ENCODE measurements at places on chromosomes 6 and 20.

DNA sequence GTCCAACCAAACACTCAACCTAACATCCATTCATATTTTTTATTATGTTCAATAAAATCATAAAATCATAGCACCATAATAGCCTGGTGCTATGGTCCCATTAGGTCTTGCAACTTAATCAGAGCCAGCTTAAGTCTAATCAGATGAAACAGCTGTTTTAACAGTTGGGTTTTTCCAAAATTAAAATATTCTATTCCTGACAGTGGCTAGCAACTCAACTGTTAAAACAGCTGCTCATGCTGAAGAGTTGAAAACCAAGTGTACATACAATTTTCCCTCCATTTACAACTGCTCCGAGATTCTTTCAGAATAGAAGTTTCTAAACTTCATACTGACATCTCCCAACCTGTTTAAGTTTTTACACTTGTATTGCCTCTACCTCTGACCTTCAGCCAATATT, 89.5 kb downstream of the UBE3D start:
- DNase-seq, result no peak

- no peak for DNase-seq
Observed at GRCh38 chr20:50136822-50137599, 16.5 kb downstream of the PEDS1 start.

DNA sequence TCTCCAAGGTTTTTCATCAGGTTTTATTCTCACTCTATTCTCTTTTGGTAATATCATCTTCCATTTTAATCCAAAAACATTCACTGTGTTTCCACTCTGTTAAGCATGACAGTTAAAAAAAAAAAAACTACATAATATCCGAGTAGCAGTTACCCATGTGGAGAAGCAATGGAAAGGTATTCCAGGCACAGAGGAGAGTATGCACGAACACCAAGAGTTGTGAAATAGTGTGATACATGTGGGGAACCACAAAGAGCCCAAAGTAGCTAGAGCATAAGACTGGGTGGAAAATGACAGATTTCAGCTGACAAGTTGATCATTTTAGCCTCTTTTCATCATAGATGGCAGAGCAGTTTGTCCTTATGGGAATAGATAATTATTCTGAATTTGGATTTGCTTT, 19.9 kb upstream of the FBXL4 start:
- no peak for DNase-seq

GRCh38 chr6:110355727-110356126, 2.4 kb downstream of the METTL24 start:
- DNase-seq, result no peak

DNA sequence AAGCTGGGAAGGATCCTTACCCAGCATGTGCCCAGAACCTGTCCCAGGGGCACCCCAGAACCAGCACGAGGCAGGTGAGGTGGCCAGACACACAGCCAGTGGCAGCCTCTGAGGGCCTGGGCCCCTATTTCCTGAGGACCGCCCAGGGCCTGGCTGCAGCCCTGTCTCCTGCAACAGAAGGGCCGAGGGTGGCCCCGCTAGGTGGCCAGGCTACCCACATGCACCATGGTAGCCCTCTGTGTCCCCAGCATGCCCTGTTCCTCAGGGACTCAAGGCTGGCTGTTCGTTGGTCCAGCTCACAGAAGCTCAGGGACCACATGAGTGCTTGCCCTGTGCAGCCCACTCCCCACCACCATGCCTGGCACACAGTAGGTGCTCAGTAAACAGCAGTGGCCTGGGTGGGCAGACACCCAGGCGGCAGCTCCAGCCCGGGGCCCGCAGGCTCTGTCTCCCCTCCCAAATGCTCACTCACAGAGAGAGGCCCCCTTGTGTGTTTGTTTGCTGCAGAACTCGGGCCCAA, 8.2 kb downstream of the HRH3 start:
- DNase-seq, result no peak

DNA sequence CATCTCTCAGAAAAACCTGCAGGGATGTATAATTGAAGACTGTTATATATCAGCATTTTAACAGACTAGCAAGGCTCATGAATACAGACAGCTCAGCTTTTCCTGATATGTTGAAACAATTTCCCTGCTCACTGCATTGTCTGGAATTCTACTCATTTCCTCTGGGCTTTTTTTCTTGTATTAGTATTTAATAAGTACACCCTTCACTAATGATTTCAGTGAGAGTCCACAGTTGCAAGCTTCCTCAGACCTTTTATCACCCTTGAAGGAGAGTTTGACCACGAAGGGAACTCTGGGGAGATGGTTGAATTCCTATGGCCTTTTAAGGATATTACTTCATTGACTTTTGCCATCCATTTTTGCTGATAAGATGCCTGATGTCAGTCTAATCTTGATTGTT, 248.7 kb downstream of the ADGB start:
- no peak for DNase-seq

DNA sequence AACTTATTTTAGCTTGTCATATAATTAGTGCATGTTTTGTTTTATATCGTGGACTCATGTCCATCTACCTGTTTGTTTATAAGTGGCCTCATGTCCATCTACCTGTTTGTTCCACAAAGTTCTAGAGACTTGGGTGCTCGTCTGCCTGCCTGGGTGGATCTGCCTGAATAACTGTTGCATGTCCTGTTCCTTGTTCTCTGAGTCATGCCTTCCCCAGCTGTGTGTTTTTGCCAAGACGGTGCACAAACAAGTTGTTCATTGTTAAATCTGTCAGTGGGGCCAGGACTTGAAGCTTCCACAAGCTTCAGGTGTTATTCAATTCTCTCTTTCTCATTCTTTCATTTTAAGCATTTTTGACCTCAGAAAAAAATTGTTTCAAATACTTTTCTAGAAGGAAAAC, 358.0 kb upstream of the CITED2 start:
- DNase-seq, result no peak

GRCh38 chr6:49328051-49328744, 134.9 kb downstream of the MMUT start:
- DNase-seq, result no peak

GRCh38 chr20:19785983-19786285, 27.9 kb downstream of the RIN2 start:
- DNase-seq, result no peak

GRCh38 chr6:143739341-143739851, 61.6 kb downstream of the PHACTR2 start:
- no peak for DNase-seq

- no peak for DNase-seq
Observed at GRCh38 chr6:42907336-42907735, 8.5 kb upstream of the PTCRA start.

DNA sequence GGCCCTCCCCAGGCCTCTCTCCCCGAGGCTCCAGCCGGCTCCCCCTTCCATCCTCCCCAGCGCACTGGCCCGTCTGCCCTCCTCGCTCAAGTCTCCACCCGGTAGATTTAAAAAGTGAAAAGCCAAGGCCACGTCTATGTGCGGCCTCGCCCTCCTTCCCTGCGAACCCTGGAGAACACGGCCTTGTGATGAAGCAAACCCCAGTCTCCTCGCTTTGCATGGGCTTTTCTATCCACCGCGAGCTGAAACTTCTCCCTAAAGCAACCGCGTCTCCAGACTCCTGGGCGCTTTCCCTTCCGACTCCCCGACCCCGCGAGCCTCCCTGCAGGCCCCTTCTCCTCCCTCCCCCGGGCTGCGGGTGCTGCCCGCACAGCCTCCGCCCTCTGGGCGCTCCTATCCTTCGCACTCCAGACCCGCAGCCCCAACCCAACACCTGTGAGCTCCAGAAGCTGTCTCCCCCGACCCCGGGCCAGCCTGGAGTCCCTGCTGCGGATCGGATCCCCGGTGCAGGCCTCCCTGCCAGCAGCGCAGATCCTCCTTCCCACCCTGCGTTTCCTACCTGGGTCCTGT, 265.2 kb upstream of the QKI start:
- DNase-seq, result no peak

GRCh38 chr6:39561536-39562266, 163.5 kb downstream of the KIF6 start:
- no peak for DNase-seq

- DNase-seq, result no peak
Observed at GRCh38 chr6:139982652-139983295, 608.3 kb upstream of the CITED2 start.

DNA sequence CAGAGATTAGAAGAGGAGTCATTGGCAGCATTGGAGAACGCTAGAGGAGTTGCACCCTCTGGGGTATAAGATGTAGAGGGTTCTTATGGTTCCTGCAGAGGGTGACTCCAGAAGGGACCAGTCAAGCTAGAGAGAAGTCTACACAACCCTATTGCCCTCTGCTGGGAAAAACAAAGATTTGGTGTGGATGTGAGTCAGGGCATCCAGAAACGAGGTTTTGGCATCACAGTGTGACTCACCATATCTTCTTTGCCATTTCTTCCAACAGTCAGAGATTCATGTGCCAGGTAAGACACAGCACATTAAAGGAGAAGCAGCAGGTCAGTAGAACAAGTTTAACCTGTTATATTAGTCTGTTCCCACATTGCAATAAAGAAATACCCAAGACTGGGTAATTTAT, 598.8 kb downstream of the MAFB start:
- DNase-seq, result no peak

DNA sequence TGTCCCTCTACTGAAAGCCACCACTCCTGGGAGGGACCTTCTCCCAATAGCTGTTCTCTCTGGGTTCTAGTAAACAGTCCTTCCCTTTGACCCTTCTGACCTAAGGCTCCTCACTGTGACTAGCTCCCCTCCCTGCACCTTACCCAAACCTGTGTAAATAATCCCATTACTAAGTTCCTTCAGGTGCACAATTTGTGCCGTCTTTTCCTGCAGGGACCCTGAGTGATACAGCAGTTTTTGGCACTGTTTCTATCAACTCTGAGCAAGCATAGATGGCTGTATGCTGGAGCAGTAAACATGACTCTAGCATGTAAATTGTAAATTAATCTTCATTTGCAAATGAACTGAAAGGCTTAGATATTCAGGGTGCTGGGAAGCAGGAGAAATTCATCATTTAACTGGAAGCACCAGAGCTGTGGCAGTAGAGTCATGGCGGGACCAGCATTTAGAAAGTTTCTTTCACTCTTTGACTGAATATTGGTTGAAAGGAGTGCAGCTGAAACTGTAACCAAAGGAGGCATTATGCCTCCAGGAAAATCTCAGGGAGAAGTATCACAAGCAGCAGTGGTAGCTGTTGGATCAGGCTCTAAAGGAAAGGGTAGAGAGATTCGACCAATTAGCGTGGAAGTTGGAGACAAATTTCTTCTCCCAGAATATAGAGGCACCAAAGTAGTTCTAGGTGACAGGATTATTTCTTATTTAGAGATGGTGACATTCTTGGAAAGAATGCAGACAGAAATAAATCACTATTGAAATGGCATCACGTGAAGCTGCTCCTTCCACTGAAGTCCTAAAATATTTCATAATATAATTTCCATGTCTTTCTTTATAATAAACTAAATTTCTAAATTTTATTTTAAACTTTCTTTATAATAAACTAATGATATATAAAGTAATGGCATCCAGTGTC, 117.8 kb downstream of the TCP11 start:
- DNase-seq, result no peak

GRCh38 chr6:42498473-42499128, 46.9 kb upstream of the TRERF1 start:
- no peak for DNase-seq

DNA sequence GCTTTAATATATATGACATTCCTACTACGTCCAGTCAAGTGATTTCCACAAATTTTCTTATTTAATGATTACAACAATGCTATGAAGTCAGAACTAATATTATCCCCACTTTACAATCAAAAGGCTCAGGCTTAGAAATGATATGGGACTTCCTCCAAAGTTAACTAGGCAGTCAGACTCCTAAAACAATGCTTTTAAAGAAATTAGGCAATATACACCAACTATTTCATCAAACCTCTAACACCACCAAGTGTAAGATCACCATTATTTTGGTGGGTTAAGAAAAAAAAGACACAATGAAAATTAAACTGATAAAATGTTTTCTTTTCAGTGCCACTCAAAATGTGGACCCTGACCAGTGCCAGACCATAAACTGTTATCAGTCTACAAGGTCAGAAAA, 256.1 kb upstream of the RUNX2 start:
- no peak for DNase-seq

- no peak for DNase-seq
Observed at GRCh38 chr6:128570680-128571063, 50.3 kb upstream of the PTPRK start.

GRCh38 chr6:23535101-23535500, 590.9 kb upstream of the NRSN1 start:
- DNase-seq, result no peak

DNA sequence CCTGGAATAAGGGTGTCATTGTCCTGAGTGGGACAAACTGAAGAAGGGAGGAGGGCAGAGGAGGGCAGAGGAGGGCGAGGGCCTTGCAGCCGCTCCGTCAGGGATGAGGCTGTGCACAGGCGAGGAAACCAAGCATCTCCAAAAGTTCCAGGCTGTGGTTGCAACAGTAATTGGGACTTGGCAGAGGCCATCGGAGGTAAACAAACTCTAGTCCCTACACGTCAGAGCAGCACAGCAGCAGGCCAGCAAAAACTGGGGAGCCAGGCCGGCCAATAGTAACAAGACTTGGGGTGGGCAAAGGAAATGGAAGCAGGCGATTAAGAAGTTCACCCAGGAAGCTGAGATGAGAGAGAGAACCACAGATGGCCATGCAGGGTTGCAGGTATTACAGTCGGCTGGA, 142.8 kb downstream of the SMOC2 start:
- no peak for DNase-seq

DNA sequence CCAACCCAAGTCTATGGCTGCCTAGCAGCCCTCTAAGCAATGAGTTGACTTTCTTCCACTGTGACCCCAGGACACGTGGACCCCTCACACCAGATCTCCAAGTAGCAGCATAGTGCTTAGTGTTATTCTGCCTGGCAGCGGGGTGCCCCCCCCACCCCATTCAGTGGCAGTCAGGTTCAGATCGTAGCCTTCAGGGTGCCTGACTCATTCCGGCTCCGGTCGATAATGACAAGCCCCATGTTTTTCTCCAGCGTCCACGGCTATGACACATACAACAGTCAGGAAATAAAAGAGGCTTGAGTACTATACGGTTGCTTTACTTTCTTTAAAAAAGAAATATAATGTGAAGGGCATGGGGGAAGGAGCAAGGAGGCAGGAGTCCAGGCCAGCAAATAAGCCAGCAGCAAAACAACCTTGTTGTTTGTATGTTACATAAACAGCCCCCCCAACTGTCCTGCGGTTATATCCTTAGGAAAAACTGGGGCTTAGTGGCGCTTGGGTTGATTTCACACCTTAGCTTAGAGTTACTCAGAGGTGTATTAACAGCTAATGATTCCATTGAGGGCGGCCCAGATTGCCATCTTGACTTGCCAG, 23.1 kb downstream of the GNAS start:
- DNase-seq, result no peak

DNA sequence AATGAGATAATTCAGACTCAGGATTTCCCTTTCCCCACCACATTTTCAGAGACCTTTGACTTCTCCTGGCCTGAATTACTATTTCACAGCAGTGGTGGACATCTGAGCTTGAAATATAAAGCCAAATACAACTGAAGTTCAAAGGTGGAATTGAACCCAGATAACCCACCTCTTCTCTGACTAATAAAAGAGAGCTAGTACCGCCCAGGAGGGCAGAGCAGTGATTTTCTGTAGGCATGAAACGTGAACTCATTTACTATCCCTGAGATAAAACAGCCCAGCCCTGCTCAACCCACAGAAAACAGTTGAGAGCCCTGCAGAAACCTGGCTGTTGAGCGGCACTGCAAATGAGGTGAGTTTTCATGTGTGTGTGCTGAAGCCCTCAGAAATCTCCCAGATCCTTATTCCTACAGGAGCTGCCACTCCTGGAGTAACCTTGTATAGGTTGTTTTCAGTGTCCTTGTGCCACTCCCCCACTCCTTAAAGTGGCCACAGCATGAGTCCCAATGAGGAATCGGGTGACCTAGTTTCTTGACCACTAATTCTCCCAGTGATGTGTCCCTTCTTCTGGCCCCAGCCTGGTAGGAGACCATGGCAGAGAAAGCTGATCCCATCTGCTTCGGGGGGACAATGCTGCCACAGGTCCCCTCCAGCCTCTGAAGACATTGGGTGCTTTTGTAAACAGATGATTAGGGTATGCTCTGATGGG, 99.2 kb downstream of the NOL4L start:
- DNase-seq, result no peak
